Pulmonary artery endothelial cell (primary cell): ENCODE measurements at places on chromosomes 5 and 9. TPM values are rescaled to one million over a fixed set of nuclear protein-coding genes. Genes with fewer than 3 reads are reported as not detected.

- no peak for DNase-seq
Measured at GRCh38 chr9:13878241-13878711, 435.7 kb downstream of the NFIB start.

GRCh38 chr5:94747371-94747770, 128.9 kb downstream of the SLF1 start:
- DNase-seq: no peak

C5orf46 gene
- total RNA-seq: 0.21 TPM in 1 of 2 replicates, not detected in the other

SH3TC2 gene
- 2.5 and 5.5 TPM in 2 replicates for total RNA-seq

GRCh38 chr5:33631786-33632185, 191.0 kb downstream of the TARS1 start:
- no peak for DNase-seq

DNA sequence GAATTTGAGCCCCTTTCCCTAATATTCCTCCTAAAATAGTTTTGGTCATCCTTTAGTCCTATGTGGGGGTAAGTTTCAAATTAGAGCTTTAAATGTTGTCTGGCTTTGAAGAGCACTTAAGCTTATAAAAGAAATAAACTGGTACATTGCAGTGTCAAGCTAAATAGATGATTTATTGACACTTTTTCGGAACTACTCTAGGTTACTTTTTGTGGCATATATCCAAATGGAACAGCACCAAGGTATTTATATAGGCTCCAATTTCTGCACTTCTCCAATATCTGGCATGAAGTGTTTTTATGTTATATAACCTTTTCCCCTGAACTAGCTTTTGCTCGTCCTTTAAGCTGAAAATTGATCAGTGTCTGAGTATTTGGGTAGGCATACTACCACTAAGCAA, 402.5 kb downstream of the NFIB start:
- no peak for DNase-seq

- no peak for DNase-seq
Measured at GRCh38 chr5:133252133-133252480, 200.3 kb downstream of the HSPA4 start.

CFAP157 gene
- total RNA-seq: not detected in 2 replicates

- no peak for DNase-seq
Measured at GRCh38 chr9:28781481-28781880, 1208.2 kb upstream of the C9orf72 start.

DNA sequence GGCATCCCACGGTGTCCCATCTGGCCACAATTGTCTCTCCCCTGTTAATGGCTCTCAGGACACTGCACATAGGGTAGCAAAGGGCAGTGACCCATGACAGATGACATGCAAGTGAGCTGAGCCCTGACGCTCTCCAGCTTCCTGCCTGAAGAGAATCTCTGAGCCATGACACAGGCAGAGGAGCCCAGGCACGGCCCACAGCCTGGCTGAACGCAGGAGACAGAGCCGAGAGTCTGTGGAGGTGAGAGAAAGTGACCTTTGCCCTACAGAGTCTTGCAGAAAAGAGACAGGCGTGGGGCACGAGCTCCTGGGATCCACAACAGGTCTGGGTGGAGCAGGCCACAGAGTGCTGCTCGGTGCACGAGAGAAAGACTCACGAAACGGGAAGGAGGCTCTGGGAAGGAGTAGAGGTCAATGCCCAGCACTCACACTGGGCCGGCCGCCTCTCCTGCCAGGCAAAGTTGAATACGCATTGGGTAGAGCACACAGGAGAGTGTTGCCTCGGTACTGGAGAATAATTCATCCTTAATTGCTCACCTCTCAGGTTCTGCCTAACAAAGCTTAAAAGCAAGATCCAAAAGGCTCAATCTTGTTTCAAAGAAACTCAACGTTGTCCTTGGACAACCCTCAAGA, 90.3 kb downstream of the MRPL36 start:
- DNase-seq: no peak

TTC23L gene
- under 0.01 and 0.04 TPM in 2 replicates for total RNA-seq

DNA sequence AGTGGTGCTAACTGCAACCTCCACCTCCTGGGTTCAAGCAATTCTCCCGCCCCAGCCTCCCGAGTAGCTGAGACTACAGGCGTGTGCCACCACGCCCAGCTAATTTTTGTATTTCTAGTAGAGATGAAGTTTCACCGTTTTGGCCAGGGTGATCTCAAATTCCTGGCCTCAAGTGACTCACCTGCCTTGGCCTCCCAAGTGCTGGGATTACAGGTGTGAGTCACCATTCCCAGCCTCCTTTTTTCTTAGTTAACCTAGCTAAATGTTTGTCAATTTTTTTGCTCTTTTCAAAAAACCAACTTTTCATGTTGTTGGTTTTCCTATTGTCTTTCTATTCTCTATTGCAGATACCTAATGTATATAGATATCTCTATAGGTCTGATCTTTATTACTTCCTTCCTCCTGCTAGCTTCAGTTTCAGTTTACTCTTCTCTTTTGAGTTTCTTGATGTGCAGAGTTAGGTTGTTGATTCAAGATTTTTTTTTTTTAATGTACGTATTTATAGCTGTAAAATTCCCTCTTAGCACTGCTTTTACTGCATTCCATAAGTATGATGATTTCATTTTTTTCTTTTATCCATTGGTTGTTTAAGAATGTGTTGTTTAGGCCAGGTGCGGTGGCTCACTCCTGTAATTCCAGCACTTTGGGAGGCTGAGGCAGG, 32.9 kb downstream of the FGD3 start:
- no peak for DNase-seq

GRCh38 chr5:146564007-146564762, 48.2 kb upstream of the GPR151 start:
- DNase-seq: no peak

DNA sequence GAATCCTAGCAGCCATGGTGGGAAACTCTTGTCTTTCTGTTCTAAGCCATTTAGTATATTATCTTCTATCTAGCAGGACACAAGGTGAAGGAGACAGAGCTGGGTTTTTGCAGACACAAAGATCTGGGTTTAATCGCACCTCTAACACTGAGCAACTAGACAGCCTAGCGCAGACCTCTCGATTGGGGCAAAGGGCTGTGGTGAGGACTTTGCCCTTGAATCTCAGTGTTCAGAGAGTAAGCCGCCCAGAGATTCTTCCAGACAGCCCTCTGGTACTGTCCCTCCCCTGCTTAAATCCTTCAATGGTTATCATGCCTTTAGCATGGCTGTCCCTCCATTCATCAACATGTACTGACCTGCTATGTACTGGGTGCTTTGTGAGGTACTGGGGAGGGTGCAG, 128.1 kb downstream of the CRB2 start:
- no peak for DNase-seq

- no peak for DNase-seq
Measured at GRCh38 chr9:6076851-6077250, 61.4 kb upstream of the RANBP6 start.

DNA sequence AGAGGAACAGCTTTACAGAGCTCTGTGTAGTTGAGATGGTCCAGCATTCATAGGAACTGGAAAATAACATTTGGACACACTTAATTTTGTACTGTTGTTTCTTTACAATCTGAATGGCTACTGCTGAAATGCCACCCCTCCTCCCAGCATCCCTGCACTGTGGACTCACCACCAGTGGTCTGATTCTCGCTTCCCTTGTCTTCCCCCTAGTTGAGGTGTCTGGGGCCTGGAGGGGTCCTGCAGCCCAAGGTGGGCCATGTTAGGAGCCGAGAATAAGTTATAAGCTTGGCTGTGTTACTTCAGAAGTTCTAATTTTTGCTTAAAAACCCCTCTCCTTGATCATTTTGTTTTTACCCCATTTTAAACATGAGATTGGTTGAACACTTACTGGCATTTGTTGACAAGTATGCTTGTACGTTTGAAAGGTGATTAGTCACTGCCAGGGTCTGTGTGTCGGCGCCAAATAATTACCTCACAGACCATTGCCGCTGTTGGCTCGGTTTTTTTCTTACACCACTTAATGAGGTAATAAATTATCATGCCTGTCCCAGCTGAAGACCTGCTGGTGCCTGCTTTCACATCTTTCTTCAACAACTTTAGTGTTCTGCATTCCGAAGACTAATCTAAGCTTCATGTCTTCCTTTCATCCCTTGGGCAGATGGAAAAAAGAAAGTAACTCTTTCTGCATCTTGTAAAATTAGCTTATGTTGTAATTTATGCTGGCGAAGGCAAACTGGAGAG, 65.8 kb downstream of the MCCC2 start:
- no peak for DNase-seq

DNA sequence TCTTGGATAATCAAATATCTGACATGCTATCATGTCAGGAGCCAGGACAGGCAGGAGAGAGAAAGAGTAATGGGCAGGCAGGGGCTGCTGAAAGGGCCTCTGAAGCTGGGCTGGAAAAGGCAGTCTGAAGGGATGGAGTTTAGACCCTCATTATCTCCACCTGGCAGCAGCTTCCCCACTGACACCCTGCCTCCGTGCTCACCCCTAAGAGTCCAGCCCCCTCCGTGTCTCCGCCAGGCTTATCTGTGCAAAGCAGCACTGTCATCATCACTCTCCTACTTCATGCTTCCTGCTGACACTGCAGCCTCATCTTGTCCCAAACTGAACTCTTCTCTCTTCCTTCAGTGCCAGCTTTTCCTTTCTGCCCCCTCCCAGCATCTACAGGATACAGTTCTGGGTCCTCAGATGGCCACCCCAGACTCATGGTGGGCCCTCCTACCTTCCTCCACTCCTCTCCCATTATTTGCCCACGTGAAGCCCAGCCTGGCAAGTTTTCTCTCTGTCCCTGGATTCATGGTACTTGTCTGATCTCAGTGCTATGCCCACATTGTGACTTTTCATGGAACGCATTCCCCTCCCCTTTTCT, 70.9 kb upstream of the KLF9 start:
- no peak for DNase-seq

IFNA2 gene
- total RNA-seq: not detected in 2 replicates

SELENOP gene
- total RNA-seq: 0.40 and 0.53 TPM in 2 replicates

- no peak for DNase-seq
Measured at GRCh38 chr9:132754236-132754635, 84.0 kb downstream of the GTF3C4 start.
